ENCODE measurements at places on chromosomes 7 and 10.

GRCh38 chr7:138021889-138022288, 20.0 kb upstream of the CREB3L2 start:
- no peak for DNase-seq

GRCh38 chr7:122984021-122984420, 11.5 kb downstream of the TAS2R16 start:
- no peak for DNase-seq

GRCh38 chr10:114282526-114282925, 43.5 kb downstream of the VWA2 start:
- DNase-seq, result no peak

DNA sequence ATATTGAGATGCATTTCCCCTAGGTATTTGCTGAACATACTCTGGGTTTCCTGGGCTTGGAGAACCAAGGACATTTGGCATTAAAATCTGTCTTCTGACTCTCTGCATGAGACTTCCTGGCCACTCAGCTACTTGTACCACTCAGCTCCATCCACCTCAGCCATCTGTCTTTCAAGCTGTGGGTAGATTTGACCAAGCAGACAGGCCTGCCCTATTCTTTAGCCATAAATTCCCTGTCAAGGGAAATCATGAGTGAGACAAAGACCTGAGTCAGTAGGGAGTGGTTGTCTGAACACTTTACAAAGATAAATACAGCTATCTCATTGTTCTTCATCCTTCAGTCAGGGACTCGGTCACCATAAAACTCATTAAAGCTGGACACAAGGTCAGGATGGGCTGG, 399.1 kb downstream of the GPAM start:
- no peak for DNase-seq

DNA sequence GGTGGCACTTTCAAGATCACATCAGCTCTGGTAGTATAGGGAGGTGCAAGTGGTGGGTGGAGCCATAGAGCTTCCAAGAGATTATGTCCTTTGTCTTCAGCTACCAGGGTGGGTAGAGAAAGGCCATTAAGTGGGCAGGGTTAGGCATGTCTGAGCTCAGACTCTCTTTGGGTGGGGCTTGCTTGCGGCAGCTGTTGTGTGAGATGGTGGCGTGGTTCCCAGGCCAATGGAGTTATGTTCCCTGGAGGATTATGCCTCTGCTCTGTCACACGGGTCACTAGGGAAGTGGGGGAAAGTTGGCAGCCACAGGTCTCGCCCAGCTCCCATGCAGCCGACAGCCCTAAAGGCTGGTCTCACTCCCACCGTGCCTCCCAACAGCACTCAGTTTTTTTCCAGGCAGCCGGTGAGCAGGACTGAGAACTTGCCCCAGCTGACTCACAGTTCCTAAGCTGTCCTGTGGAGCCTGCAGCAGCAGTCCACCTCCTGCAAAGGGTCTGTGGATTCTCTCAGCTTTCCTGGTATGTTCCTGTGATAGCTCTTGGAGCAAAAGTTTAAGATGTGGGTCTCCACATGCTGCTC, 459.0 kb downstream of the SH2D4B start:
- DNase-seq, result no peak
